ENCODE measurements at places on chromosomes 1 and 21.

- no peak for DNase-seq
Observed at GRCh38 chr1:157882580-157882979, 41.0 kb upstream of the CD5L start.

- DNase-seq = no peak
Observed at GRCh38 chr1:40980453-40981121, 1.1 kb downstream of the CTPS1 start.

GRCh38 chr1:94228640-94229375 lies 8.6 kb downstream of the ARHGAP29 start:
- no peak for DNase-seq

- DNase-seq = no peak
Observed at GRCh38 chr1:32361674-32362473, 411 bp downstream of the FAM229A start.

DNA sequence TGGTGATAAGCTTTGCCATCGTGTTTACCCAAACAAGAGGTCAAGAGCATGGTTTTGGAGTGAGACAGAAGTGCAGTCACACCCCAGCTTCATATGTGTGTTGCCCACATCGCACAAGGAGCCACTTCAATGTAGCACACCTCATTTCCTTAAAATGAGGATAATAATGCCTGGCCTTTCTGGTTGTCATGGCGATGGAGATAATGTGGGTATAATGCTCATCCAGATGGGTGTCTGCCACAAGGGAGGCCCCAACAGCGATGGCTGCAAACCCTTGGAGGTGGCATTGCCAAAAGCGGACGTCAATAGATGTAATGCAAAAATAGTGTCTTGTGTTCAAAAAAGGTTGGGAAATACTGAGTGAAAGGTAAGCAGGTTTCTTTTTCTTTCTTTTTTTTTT lies 83.1 kb upstream of the AJAP1 start:
- no peak for DNase-seq

DNA sequence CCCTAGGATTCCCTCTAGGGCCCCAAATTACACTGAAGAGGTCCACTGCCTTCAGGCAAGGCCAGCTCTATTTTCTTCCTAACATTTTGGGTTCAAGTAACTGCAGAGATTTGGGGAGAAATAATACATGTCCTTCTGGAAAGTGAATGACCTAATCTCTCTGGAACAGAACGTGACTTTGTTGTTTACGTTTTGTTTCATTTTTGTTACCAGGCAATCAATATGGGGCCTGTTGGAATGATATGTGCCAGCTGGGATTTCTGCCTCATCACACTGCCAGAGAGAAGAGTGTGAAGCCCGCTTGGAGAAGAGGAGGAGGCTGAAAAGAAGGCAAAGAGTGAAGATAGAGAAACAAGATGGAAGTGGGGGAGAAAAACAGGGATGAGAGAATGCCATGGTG lies 116.7 kb downstream of the FASLG start:
- DNase-seq = no peak

- DNase-seq = no peak
Observed at GRCh38 chr1:220655509-220655908, 34.7 kb upstream of the C1orf115 start.

- no peak for DNase-seq
Observed at GRCh38 chr1:228348708-228349467, 57.7 kb downstream of the TRIM11 start.

GRCh38 chr1:79100385-79100784 lies 93.9 kb upstream of the ADGRL4 start:
- DNase-seq = no peak

DNA sequence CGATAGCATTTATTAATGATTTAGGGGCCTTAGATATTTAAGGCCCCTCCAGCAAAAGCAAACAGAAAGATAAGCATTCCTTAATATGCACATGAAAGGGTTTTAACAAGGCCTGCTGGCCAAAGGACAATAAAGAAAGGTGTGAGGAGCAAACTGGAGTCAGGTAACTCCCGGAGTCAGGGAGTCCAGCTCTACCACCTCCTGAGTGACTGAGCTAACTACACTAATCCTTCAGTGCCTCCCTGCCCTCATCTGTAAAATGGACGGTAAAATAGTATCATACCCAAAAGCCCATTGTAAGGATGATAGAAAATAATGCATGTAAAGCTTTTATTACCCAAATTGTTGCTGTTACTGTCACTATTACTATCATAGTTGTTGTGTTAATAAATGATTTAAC lies 161.7 kb downstream of the SIPA1L2 start:
- DNase-seq = no peak

DNA sequence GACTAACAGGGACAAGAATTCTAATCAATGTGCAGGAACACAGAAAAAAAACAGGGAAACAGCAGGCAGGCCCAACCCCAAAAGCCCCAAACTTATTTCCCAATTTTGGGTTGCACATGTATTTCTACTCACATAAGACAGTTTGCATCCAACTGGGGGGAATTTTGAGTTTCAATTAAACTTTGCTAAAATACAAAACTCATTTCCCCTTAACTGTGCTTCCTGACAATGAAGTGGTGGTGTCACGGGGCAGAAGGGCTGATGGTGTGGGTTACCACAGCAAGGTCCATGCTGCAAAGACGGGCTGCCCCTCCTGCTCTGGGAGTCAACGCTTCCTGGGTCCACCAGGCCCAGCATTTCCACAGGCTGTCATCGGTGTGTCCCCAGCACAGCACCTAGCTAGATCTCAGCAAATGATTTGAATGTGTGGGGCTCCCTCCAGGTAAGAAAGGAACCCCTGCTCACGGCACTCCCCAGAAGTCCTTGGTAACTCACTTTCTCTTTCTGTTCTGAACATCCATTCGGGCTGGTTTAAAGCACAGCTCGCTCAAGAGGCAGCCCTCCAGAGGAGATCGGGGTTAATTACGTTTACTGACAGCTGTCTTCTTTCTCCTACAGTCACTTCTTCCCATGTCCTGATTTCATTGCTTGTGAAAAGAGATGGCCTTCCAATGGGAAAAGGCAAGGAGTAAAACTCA lies 27.4 kb downstream of the HIVEP3 start:
- no peak for DNase-seq

- no peak for DNase-seq
Observed at GRCh38 chr1:213998785-213999184, 11.0 kb downstream of the PROX1 start.

DNA sequence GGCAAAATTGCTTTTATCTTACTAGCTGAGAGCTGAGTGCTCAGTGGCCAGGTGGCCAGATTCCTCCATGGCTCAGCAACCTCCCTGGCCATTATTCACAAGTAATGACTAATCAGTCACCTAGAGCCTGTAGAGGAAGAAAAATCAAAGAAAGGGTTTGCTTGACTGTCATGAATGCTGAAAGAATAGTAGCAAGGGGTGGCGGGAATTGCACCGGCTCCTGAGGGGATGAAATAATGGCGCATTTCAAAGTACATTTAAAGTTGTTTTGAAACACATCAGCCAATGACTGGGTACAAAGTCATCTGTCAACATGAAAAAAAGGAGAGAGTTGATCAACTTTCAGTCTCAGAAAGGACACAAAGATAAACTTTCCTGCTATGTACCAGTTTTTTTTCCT lies 99.5 kb downstream of the OMA1 start:
- DNase-seq = no peak

DNA sequence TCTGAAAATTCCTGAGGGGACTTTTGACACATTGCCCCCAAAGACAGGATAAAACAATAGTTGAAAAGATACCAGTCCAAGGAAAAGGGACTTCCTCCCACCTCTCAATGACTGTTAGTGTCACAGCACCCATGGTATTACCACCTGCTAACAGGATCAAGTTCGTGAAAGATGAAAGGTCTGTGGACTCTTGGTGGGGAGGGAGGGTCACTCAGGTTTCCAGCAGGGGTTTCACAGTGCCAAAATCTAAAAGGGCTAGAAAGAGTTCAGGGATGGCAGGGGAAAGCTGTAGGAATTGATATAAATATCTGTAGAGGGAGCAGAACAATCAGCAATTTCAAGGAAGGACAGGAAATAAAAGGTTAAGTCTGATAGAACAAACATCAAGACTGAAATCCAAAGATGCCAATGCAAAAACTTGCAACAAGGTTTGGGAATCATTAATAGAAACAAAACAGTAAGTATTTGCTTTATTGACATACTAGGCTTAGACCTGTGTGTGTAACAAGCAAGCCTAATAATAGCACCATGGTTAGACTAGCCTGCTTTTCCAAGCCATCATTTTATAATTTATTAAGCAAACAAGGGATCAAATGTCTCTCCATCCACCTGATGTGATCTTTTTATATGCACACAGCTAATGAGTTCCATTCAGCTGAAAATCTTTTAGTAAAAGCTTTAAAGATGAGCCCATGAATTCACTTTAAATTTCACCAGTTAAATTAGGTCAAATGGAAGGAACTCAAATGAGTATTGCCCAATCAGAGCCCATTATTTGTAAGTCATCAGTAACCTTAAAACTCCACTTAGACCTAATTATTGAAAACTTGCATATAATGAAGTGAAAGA lies 3.7 kb downstream of the MCL1 start:
- DNase-seq = no peak

DNA sequence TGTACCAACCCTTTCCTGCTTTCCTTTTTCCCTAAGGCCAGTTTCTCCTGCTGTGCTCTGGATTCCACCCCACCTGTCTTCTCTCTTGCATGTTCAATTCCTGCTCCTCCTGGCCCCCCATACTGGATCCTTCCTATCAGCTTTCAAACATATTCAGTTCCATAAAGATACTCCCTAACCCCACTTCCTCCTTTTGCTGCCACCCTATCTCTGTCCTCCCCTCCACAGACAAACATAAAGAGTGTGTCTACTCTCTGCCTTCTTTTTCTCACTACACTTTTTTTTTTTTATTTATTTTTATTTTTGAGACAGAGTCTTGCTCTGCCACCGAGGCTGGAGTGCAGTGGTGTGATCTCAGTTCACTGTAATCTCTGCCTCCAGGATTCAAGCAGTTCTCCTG lies 16.9 kb upstream of the RPF1 start:
- DNase-seq = no peak

DNA sequence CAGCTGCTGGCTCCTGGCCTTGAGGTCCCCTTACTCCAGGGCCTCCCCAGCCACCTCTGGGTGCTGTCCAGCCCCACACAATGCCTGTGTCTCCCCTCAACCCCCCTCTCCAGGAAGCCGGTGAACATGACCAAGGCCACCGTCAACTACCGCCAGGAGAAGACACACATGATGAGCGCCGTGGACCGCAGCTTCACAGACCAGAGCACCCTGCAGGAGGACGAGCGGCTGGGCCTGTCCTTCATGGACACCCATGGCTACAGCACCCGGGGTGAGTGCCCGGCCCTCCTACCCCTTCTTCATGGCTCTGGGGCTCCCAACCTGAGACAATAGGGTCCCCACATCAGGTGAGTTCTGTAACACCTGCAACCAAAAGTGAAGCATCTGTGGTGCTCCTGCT lies 55.4 kb downstream of the PTPRU start:
- no peak for DNase-seq

DNA sequence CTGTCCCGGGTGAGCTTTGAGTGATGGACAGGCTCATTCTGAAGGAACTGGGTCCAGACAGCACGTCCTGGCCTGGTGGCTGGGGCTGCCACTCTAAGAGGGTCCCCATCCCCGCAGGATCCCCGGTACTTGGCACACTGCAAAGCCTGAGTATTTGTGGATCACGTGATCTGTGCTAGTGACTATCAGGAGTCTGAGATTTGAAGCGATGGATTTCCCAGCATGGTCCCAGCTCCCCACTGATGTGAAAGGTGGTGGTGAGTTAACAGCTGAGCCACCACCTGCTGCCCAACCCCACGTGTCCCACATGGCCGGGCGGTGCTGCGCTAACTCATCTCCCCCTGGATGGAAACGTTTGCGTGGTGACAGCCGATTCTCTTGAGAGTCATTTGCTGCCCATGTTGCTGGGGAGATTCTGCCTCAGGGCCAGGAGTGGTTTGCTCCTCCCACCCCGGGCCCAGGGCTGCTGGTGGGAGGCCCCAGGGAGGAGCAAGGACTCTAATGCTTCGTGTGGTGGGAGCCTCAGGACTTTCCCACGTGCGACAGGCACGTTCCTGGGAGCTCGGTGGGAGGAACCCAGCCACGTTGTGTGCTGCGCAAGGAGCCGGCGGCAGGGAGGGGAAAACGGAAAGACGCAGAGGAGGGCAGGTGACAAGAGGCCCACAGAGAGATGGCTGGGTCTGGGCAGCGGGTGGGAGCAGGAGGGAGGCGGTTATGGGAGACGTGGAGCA lies 15.1 kb downstream of the FAAP20 start:
- no peak for DNase-seq

DNA sequence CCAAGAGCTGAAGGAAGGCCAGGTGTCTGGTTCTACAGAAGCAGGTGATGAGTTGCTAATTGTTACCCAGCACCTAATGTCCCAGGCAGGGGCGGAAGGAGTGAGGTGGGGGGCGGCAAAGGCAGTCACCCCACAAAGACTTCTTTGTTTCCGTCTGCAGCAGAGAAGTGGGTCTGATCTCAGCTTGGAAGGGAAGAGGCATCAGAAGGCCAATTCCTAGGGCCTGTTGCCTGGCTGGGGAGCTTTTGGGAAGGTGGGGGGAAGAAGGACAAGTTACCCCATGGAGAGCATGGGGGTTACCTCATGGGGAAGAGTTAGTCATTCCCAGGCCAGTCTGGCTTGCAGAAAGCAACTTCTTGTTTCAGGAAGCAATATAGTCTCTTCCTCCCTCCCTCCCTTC lies 10.9 kb downstream of the IGSF21 start:
- no peak for DNase-seq

DNA sequence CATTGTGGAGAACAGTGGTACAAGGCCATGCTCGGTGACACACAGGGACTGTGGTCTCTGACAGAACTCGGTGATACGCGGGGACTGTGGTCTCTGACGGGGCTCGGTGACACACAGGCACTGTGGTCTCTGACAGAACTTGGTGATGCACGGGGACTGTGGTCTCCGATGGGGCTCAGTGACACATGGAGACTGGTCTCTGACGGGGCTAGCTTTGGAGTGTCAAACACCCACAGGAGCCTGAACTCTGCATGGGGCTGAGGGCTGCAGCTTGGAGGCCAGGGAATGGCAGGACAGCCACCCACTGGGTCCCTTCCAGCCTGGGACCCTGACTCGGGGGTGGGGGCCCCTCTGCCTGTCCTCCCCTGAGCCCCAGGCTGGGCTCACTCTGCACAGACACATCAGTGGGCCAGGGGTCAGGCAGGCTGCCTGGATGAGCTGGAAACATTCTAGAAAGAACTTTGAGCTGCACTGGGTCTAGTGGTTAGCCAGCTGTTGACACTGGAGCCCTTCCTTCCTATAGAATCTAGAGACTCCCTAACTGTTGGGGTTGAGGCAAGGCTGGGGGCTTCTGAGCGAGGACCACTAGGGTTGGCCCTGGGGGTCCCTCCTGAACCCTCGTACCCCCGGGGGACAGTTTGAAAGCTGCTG lies 49.8 kb downstream of the DISP3 start:
- DNase-seq = no peak

DNA sequence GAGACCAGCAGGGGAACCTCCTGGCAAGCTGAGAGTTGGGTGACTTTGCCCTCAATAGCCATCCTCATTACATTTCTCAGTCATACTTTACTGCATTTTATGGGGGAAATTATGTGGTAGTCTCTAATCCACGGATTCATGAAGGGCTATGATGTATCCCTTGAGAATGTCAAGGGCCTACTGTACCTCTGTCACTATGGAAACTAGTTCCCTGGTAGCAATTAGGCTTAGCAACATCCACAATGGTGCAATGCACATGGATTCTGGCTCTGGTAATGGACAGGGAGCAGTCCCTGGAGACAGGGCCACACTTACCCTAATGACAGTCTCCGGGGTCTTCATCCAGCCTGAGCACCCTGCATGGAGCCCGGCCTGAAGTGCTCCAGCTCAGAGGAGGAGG lies 26.5 kb downstream of the LRRN2 start:
- DNase-seq = no peak

- DNase-seq = no peak
Observed at GRCh38 chr1:26017606-26018005, 4.0 kb upstream of the EXTL1 start.
